ENCODE measurements at places on chromosomes 2 and 18.

- DNase-seq: no peak
Measured at GRCh38 chr2:25025229-25026007, 16.5 kb upstream of the EFR3B start.

DNA sequence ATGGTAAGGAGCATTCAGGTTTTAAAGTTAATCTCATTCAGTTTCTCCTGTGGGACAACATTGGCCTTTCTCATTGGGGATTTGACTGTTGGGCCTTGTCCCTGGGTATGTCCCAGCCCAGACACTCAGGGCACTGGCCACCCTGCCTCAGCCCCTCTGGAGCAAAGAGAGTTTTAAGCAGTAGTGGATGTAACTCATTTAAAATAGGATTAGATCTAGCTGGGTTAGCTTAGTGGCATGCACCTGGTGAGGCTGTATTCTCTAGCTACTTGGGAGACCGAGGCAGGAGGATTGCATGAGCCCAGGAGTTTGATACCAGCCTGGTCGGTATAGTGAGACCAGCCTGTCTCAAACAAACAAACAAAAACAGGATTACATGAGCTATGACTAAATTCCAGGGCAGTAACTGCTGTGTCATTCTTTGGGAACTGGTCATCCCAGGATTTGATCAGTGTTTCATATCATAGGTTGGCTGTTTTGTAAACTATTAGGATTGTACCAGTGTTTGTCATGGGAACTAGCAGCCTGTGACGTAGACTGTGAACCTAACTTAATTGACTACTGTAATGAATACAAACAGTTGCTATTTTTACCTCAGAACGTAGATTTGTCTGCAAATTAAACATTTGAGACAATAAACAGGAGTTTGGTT is 12.5 kb downstream of the INPP4A start:
- DNase-seq: no peak

GRCh38 chr2:18362696-18363095 is 197.8 kb downstream of the RDH14 start:
- DNase-seq: no peak

DNA sequence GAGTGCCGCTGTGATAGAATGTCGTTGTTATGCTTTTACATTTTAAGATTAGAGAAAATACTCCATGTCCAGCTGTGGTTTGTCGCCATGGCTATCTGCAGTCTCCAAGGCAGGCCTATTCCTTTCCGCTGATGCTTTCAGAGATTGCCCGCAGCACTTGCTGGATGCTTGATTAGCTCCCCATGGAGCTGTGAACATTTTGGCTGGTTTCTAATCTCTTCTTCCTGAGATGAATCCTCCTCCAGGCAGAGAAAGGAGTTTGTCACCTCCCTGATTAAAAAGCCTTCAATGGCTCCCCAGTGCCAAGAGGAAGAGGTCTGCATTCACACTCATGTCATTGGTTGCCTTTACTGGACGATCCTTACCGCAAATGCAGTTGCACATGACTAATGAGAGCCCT is 32.6 kb upstream of the LPIN1 start:
- no peak for DNase-seq

GRCh38 chr18:8776013-8776943 is 70.9 kb downstream of the MTCL1 start:
- DNase-seq: peak; percentile 78

GRCh38 chr2:127419448-127420038 is 1.3 kb downstream of the PROC start:
- DNase-seq: no peak

GRCh38 chr2:64844087-64844486 is 145.1 kb upstream of the SLC1A4 start:
- DNase-seq: no peak

GRCh38 chr18:33051407-33051806 is 278.6 kb upstream of the KLHL14 start:
- no peak for DNase-seq

DNA sequence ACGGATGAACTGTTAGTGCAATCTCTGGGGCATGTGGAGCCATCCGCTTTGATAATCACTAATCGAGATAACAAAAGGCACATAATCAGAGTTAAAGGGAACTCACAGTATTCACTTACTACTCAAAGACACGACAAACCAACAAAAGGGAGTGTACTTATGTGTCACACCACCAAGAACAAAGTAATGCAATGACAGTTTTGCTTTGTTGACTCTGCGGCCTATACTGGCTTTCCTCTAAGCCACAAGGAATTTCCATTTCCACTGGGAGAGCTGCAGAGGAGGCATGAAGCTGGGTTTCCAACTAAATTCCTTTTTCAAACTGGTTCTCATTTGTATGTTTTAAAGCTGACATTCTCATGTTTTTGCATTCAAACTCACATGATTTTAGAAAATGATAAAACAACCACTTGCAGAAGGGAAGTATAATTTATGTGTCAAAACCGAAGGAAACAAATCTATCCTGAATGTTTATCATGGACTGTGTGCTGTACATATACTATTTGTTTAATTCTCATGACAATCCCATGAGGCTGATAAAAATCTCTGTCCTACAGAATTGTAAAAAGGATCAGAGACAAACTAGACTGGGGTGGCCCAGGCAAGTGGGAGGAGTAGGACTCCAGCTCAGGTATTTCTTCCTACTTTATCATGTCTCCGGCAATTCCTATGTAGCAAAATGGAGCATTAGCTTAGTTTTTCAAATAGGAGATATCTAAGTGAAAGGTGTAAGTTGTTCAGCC is 149.6 kb upstream of the SMAD7 start:
- no peak for DNase-seq

DNA sequence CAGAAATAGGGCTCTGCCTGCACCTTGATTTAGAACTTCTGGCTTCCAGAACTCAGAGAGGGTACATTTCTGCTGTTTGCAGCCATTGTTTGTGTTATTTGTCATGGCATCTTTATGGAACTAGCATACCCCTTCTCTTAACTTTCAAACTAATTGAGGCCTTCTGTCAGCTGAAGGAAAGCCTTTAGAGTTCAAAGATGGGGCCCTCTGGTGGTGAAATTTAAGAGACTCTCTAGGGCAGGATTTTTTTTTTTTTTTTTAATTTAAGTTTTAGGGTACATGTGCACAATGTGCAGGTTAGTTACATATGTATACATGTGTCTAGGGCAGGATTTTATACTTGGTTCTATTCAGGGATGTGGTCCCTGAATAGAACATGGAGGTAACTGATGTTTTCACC is 260.6 kb upstream of the LINC00305 start:
- no peak for DNase-seq

GRCh38 chr2:162581959-162582798 is 238.2 kb downstream of the GCA start:
- DNase-seq: peak; percentile 24

- no peak for DNase-seq
Measured at GRCh38 chr2:40957508-40957907, 505.6 kb upstream of the SLC8A1 start.

DNA sequence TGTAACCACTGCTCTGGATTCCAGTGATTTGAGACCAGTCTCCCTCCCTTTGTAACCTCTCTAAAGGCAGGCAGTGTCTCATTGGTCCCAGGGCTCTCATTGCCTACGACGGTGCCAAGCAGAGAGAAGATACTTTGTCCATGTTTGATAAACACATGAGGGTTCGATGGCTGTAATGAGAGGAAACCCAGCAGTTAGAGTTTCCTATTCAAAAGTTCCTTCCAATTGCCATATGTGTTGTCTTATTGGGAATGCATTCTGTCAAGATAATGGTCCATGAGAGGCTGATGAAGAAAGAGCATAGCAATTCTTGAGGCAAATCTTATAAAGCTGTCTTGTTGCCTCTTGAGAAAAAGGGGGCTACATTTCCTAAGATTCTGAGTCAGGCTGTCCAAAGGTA is 292.5 kb downstream of the LRRTM1 start:
- no peak for DNase-seq

DNA sequence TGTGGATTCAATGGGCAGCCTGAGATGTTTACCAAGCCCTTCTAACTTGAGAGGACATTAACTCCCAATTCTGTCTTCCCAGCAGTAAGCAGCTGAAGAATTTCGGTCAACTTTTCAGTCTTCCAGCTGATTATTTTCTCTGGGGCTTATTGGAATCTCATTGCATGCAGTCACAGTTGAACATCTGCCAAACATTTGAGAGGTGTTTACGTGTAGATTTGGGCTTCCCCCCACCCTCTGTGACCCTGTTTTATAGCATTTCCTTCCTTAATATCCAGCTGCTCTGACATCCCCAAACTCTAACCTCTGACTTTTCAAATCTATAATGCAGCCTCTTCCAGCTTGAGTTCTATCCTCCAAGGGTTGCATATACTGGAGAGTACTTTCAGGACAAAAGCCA is 16.5 kb upstream of the VIT start:
- DNase-seq: no peak

DNA sequence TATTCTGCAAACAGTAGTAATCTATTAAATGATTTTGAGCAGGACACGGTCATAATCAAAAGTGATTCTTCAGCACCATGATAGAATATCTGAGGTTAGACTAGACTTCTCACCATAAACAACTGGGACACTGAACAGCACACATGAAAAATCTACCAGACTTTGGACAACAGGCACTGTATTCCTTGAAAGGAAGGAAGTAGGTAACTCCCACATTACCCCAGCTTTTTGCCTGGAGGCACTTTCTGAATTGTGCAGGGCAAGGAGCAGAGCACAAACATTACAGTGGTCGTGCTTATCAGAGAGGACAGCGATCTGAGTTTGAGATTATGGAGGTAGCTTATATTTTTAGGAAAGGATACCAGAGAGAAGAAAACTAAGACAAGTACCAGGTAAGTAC is 25.3 kb upstream of the IL1RL1 start:
- DNase-seq: no peak

DNA sequence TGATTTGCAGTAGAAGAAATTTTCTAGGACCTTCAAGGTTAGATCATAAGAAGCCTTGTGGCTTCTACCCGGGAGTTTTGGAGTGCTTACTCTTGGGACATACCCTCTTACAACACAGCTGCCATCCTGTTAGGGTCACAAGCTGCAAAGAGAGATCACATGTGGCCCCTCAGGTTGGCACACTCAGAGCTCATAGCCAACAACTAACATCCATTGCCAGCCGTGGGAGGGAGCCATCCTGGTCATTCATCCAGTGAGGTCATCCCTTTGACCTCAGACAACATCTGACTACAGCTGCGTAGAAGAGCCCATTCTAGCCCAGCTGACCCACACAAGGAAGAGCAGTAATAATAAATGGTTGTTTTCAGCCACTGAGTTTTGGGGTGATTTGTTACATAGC is 76.9 kb upstream of the NABP1 start:
- no peak for DNase-seq

DNA sequence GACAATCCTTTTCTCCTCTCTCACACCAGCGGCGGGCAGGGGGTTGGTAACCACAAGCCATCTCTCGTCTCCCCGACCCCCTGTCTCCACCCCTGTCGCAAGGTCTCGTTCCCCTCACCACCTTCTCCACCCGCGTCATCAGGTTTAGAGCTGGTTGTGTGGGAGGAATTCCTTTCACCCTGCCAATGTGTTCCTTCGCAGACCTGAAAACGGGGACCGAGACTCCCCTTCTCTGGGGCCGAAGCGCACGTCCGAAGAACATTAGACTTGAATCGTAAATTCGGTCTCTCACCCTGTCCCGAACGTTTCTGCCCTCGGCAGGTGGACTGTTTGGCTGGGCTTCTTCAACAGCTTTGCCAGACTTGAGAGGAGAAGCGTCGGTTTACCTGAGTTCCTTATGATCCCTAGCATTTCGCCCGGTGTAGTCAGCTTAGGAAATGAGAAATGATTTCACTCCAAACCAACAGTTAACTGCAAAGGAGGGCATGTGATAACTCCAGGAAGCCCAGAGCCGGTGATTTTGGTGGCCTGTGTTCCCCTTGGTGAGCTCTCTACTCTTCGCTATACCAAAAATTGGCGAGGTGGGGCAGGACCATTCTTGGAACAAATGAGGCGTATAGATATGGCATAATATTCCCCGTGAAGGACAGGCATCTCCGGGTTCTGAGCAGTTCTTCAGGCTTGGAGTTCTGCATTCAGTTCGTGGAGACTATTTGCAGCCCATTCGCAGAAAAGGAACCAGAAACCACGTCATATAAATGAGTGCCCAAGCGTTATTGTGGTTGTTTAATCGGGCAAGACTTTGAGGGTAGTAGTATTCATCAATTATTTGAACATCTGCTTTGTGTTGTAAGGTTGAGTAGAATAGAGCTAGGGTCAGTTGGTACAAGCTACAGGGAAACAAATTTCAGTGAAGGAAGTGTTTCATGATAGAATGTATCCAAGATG is 694 bp downstream of the CFAP36 start:
- no peak for DNase-seq

DNA sequence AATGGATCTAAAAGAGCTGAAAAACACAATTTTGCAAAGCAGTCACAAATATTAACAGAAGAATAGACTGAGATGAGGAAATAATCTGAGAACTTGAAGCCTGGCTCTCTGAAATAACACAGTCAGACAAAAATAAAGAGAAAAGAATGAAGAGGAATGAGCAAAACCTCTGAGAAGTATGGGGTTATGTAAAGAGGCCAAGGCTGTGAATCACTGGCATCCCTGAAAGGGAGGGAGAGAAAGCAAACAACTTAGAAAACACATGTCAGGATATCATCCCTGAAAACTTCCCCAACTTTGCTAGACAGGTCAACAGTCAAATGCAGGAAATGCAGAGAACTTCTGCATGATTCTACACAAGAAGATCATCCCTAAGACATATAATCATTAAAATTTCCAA is 73.5 kb upstream of the LHCGR start:
- no peak for DNase-seq

DNA sequence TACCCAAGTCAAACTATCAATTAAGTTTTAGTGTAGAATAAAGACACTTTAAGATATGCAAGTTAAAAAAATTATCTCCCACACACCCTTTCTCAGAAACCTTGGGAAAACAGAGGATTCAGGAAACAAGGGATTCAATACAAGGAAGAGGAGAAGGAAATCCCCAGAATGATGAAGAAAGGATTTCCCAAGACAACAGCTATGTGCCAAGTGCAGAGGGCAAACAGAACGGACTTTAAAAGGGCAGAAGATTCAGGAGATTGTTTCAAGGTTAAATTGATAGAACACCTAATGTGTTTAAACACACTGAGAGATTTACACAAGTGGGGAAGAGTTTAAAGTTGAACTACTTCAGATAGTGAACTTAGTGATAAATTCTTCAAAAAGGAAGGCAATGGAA is 71.5 kb upstream of the EPAS1 start:
- DNase-seq: no peak

- no peak for DNase-seq
Measured at GRCh38 chr2:69888451-69888850, 5.3 kb upstream of the SNRNP27 start.

- no peak for DNase-seq
Measured at GRCh38 chr2:83594241-83595120, 864.6 kb downstream of the SUCLG1 start.

DNA sequence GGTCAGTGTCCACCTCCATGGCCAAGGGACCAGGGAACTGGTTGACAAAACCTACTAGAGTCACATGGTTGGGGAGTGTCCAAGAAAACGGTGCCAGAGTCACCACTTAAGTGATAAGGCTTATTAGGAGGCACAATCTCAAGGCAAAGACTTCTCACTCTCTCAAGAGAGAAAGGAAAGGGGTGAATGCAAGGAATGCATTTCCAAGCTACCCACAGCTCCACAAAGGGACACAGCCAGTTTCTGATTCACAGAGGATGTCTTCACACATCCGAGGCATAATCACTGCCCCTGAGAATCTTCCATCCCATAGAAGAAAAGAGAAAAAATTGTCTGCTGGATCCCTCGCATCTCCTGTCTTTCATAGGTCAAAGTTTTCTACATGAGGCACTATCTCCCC is 269.3 kb downstream of the TNS1 start:
- DNase-seq: no peak

Data from WERI-Rb-1 (cell line).